Cerebellum (tissue), 4 donors: ENCODE measurements at places on chromosomes 2 and 18. TPM values are rescaled to one million over a fixed set of nuclear protein-coding genes. Genes with fewer than 3 reads are reported as not detected.

PTPN18 gene
- 27.0 TPM for total RNA-seq

AQP12A gene
- total RNA-seq: not detected

CFC1 gene
- total RNA-seq: 1.3 TPM

SERPINB3 gene
- total RNA-seq: not detected

KCNIP3 gene
- total RNA-seq: 20.8 TPM

GRCh38 chr2:158205215-158205614 lies 103.5 kb downstream of the UPP2 start:
- DNase-seq: no peak

- no peak for DNase-seq
Observed at GRCh38 chr2:223711596-223712326, 109.6 kb upstream of the SCG2 start.

DNA sequence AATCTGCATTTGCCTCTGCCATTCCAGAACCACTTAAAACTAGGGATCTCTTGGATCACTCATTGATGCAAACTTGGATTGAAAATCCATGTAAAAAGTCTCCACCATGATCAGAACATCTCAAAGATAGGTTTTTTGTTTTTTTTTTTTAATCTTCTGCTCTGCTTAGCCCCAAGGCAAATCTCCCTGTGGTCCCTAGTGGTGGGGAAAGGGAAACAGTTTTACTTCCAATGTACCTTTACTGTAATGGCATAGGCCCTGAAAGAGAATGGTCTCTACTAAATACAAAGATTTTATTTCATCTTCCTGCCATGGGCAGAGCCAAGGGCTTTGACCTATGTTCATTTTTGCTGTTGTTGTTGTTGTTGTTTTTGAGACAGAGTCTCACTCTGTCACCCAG lies 78.4 kb downstream of the KANSL1L start:
- DNase-seq: no peak

GRCh38 chr2:179657068-179657595 lies 204.3 kb downstream of the ZNF385B start:
- DNase-seq: no peak

DNA sequence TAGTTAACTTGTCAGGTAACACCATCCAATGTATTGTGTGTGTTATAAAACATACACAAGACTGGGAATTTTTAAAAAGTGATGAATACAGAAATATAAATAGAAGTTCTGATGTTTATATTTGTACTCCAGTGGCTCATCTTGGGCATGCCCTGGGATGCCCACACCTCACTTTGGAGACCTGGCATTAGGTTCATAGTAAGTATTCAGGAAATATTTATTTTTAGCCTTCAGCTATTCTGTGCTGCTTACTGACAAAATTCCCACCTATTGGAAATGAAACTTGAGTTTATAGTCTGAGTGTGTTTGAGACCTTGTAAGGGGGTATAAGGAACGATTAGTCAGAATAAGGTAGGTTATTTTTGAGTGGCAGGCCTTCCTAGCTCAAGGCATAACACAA lies 67.5 kb downstream of the MYO1B start:
- DNase-seq: no peak

DNA sequence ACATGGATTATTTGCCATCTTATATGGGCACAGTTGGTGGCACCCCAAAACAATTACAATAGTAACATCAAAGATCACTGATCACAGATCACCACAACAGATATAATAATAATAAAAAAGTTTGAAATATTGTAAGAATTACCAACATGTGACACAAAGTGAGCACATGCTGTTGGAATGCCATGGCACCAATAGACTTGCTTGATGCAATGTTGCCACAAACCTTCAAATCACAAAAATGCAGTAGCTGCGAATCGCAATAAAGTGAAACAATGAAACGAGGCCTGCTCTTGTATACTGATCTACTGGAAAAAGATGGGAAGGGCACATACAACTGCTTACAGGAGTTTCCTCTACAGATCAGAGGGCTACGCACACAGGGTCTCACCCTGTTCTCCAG lies 32.2 kb upstream of the AMMECR1L start:
- no peak for DNase-seq

DNA sequence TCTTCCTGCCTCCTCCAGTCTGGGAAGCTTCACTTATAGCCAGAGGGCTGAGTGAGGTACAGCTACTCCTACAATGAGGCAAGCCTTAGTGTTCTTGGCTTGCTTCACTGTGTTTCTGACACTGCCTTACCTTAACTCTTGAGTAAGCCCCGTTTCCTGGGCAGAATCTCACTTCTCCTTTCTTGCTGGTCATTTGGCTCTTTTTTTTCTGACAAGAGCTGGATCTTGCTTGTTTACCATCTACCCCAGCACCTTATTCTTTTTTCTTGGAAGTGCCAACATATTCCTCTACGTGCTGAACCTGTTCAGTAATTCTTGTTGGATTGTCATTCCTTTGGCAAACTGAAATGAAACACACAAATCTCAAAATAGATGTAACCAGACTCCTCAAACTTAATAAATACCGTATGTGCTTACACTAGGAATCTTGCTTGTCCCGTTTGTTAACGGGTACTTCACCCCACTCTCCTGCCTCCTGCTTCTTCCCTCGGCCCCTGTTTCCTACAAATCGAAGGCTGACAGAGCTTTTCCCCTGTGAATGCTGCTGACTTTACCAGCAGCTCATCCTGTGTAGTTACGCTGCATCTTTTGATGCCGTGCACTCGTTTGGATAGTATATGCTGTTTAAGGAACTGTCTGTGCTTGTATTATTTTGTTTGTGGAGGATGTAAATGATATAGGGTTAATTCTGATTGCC lies 132.2 kb downstream of the FMNL2 start:
- DNase-seq: no peak

- no peak for DNase-seq
Observed at GRCh38 chr2:101630224-101630949, 67.1 kb upstream of the MAP4K4 start.

DNA sequence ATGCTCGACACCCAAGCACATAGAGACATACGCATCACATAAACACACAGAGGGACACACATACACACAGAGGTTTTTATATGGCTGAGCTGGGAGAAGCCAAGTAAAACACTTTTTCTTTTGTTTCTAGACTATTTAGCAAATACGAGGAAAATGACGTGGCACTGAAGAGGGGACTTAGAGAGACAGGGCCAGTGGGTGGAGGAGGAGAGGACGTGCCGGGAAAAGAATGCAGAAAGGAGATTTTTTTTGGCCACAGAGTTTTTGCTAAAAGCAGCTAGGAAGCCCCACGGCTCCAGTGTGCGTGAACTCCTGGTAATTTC lies 168.5 kb upstream of the KLF7 start:
- no peak for DNase-seq

DNA sequence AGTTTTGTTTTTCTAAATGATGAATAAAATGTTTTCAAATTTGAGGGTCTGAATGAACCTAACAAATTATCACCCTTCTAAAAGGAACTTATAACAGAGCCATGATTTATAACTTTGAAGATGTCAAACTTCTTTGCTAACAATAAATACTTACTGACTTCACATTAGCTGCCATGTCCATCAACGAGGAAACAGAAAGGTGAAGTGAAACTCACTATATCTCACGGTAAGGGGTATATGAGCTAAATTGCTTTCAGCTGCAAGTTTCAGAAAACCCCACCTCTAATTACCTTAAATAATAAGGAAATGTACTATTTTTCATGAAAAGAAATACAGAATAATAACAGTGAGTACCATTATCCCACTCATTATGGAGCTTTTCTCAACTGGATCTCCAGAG lies 350.8 kb upstream of the NT5C1B start:
- DNase-seq: no peak

- no peak for DNase-seq
Observed at GRCh38 chr2:80363330-80363729, 58.8 kb upstream of the LRRTM1 start.

GRCh38 chr2:67649331-67650261 lies 252.5 kb downstream of the ETAA1 start:
- no peak for DNase-seq

GRCh38 chr18:46436621-46437020 lies 220.4 kb downstream of the LOXHD1 start:
- no peak for DNase-seq

- DNase-seq: no peak
Observed at GRCh38 chr18:9712611-9713010, 4.5 kb downstream of the RAB31 start.

- no peak for DNase-seq
Observed at GRCh38 chr2:170462433-170463205, 252.5 kb upstream of the SP5 start.

- DNase-seq: no peak
Observed at GRCh38 chr2:28635191-28635611, 116.4 kb upstream of the PPP1CB start.

GRCh38 chr18:34098109-34098508 lies 126.6 kb downstream of the NOL4 start:
- no peak for DNase-seq

GRCh38 chr2:167944825-167945659 lies 302.4 kb downstream of the STK39 start:
- DNase-seq: no peak

GRCh38 chr18:12321333-12321732 lies 13.3 kb downstream of the TUBB6 start:
- DNase-seq: no peak
